ENCODE measurements at places on chromosomes 4 and X. TPM values are rescaled to one million over a fixed set of nuclear protein-coding genes. Genes with fewer than 3 reads are reported as not detected.

- no peak for DNase-seq
These were observed 389.2 kb upstream of the F9 start for GRCh38 chrX:139141370-139141769.

- DNase-seq: no peak
These were observed 672 bp downstream of the TCEAL3 start for GRCh38 chrX:103608306-103608963.

DNA sequence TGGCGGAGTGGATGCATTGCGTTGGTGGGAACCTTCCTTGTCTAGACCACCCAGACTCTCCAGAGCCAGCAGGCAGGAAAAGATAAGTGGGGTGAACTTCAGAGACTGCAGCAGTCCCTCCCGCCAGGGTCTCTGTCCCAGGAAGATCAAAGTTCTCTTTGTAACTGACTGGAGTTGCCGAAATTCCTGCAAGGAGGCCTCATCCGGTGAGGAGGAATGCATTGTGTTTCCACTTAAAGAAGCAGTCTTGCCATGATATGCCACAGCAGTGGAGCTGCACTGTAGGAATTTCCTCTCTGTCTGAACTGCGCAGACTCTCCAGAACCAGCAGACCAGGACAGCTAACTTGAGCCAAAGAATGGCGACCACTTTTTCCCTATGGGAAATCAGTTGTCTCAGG lies 1190.4 kb downstream of the TECRL start:
- DNase-seq: no peak

DNA sequence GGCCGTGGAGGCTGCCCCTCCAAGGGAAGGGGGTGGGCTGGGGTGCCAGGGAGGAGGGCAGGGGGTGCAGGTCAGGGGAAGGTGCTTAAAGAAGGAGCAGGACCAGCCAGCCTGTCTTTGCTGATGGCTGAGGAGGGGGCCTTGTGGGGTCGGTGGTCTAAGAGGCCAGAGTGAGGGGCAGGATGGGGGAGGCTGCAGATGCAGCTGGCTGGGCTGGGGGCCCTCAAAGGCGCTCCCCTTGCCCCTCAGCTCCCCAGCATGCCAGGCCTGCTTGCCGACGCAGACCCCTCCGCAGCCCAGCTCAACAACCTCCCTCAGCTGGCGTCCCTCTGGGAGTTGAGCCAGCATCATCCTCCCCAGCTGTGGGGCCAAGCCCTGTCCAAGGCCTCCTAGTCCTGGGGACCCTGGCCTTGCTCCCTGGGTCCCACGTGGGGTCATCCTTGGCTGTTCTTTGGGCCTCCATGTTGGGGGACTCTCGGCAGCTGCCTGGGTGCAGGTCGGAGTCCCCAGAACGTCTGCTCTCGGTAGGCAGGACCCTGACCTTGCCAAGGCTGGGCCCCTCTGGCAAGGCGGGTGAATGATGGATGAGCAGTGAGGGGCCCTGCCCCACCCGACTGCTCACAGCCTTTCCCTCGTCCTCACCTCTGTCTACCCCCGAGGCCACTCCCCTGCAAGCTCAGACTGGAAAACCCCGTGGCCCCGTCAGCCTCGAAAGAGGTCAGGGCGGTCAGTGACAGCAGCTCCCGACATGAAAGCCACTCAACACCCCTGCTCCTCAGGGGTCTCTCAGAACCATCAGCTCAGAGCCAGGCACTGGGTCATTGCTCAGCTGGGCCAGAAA lies 119.4 kb downstream of the FAM53A start:
- DNase-seq: no peak

The MAGEA2B gene
- not detected for total RNA-seq

The ADH1B gene
- not detected for total RNA-seq
